ENCODE measurements at places on chromosomes 13 and 19.

- no peak for DNase-seq
Observed at GRCh38 chr19:17370026-17370587, 7.0 kb downstream of the PLVAP start.

DNA sequence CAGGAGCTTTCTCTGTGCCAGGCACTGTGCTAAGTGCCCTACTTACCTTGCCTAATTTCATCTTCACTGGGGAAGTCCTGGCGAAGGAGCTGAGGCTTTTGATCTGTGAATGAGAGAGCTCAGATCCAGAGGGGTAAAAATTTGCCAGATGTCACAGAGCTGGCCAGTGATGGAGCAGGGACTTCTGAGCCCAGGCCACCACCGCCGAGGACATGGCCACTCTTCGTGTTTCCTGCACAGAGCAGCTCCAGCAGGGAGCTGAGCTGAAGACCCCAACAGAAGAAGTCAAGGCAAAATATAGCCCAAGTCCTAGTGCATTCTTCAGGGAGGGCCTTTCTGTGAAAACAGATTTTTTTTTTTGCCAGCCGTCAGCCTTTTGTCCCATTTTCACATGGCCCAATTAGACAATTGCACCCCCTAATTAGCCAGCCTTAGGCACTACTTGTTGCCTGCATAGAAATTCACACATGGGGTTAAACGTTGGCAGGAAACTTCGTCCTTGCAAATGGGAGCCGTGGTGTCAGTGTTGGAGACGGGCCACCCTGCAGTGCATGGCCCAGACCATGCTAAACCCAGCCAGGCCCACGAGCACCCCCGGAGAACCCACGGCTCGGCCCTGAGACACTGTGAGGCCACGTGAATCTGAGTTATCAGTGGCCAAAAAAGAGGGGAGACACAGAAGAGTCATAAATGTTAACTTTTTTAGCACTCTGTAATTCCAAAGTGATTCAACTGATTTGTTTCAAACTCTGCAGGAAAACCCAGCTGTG is 7.8 kb downstream of the ZNF536 start:
- DNase-seq, result no peak

DNA sequence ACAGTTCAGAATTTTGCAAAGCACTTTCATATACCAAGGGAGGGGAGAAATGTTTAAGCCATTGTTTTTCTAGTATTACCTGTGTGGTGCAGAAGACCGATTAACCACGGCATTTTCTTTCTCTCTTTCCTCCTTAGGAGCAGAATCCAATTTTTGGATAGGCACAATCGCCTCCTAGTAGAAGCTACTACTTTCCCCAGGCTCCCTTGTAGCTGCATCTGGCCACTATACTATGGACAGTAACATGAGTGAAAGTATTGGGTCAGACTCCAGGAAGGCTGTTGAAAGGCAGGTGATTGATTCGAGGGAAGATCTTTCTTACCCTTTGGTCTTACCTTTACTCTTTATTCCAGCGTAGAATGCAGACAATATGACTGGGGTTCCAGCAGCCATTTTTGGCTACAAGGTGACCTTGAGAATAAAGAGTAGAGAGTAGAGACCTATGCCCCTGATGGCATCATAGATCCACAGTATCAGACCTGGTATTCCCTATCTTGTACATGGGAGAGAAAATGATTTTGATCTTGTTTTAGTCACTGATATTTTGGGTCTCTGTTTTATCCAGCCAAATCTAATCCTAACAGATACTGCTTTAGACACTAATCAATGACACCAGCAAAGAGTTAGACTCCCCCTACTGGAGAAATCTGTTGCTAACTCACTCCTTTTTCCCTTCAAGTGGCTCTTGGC is 77.0 kb downstream of the LRRC63 start:
- DNase-seq, result no peak

DNA sequence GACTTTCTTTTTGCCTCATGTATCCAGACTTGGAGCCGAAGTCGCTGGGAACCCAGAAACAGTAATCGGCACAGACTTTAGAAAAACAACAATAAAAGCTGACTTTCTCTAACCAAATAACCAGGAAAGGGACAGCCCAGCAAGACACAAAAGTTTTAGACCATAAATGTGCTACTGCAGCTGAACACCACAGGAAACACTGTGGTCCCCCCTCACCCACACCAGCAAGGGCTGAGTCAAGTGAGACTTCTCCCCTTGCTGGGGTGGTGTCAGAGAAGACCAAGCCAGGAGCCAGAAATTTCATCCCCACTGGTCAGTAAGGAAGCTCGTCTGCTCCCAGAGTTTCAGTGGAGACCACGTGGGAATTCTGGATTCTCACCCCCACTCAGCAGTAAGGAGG is 70.6 kb downstream of the ESD start:
- no peak for DNase-seq

- no peak for DNase-seq
Observed at GRCh38 chr13:35457258-35457657, 19.2 kb downstream of the MAB21L1 start.

DNA sequence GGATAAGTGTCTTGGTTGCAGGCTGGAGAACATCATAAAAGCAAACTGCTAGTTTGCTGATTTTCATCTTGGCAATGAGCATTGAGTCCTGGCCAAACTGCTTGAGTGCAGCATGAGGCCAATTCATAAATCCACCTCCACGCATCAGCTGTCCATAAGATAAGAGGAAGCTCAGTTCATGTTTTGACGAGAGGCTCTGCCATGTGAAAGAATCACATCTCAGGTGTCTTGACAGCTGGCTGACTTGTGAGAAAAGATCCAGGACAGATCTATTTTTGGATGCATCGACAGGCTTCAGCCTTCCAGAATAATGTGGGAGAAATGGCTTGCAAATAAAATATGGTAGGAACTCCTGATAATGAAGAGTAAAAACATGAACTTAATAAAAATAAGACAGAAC is 5.4 kb upstream of the ZNF682 start:
- DNase-seq, result no peak

GRCh38 chr13:54226876-54227275 is 1198.3 kb downstream of the OLFM4 start:
- no peak for DNase-seq

- DNase-seq, result no peak
Observed at GRCh38 chr13:59710416-59710815, 453.3 kb downstream of the DIAPH3 start.

DNA sequence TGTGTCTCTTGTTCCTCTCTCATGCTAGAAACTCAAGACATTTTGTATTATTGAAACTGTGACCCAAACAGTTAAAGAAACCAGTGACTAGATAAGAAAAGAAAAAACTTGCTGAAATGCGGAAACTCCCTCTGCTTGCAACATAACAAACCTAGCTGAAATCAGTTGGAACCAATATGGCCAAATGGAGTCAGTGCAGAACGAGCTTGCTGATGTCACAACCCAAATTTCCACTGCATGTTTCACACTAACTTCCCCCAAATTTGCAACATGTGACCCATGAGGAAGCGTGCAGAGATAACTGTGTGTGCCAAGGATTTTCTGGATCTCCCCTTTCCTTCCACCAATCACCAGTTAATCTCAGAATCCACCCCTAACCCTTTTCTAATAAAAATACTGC is 208.0 kb downstream of the DLEU7 start:
- DNase-seq, result no peak

- DNase-seq, result no peak
Observed at GRCh38 chr19:51861870-51862622, 25.7 kb downstream of the ZNF577 start.
